ENCODE measurements at places on chromosomes 3 and 15. TPM values are rescaled to one million over a fixed set of nuclear protein-coding genes. Genes with fewer than 3 reads are reported as not detected.

GRCh38 chr3:3707858-3708768 is 91.1 kb upstream of the LRRN1 start:
- DNase-seq, result no peak

- no peak for DNase-seq
These were observed 17.6 kb upstream of the ZBTB38 start for GRCh38 chr3:141350666-141351065.

DNA sequence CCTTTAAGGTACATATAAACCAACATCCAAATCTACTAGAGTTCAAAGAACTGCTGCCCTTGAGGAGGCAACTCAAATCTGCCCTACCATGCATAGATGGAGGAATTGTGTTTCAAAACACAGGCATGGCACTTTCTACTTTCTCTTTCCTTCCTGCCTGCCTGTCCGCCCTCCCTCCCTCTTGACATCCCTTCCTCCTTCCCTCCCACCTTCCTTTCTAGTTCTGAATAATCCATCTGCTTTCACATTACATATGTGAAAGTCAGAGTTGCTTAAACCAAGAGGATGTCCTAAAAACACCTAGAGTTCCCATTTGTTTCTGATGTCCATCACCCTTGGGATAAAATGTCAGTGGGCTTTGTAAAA is 537.6 kb downstream of the FOXP1 start:
- no peak for DNase-seq

DNA sequence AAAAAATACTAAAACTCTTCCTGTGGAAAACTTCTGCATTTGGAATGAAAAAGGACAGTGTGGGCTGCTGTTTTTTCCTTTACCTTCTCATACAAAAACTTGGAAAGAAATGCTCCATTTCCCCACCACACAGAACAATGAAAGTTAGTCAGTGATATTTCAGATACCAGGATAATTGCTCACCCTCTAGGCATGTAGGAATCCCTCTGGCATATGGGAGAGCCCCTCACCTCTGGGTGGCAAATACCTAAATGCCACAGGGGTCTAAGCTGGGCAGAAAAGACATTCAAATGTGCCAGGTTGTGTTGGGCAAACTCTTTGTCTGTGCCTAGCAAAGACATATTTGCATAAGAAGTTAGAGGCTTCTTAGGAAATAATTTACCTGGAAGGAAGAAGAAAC is 560.3 kb upstream of the NR2F2 start:
- DNase-seq, result peak; percentile 90

- no peak for DNase-seq
These were observed 401.2 kb upstream of the NR2F2 start for GRCh38 chr15:95929232-95929846.

Gene C3orf49
- total RNA-seq, result not detected

Gene EBLN2
- total RNA-seq, result 1.7 TPM

Measured in epithelial cell of proximal tubule (primary cell).